ENCODE measurements at places on chromosomes 2 and 18.

DNA sequence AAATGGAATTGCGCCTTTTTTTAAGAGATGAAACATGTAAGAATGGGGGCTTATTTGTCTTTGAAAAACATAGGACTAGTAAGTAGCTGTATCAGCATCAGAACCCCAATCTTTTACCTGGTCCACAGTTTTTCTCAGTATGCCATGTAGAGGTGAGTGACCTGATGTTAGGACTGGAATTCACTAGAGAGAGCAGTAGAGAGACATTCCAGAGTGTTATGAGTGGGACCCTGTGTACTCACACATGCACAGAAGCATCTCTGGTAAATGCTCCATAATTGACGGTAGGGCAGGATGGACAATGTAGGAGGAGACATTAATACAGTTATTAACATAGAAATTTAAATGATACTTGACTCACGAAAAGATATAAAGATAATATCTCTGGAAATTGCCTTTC lies 1.4 kb upstream of the GALNT13 start:
- no peak for DNase-seq

DNA sequence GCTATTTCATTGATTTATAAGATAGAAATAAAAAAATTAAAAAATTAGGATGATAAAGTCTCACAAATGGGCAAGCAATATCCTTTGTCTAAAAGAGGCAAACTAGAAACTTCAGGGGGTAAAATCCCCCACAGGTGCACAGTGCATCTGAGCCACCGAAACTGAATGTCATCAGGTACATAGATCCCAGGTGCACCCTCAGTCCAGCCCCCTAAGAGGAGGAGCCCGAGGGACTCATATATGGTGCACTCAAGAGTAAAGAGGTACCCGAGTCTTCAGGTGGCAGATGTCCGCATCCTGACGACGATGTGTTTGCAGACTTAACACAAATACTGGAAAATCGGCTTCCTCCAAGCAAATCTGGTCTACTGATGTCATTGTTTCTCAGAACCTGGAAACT lies 11.3 kb downstream of the QPCT start:
- no peak for DNase-seq

GRCh38 chr18:39862341-39862740 lies 2092.7 kb upstream of the PIK3C3 start:
- peak; percentile 62 for DNase-seq

- peak; percentile 26 for DNase-seq
Observed at GRCh38 chr2:194004590-194005206, 1652.3 kb upstream of the SLC39A10 start.

GRCh38 chr2:151040039-151040438 lies 221.6 kb downstream of the RBM43 start:
- peak; percentile 60 for DNase-seq

- DNase-seq = peak; percentile 68
Observed at GRCh38 chr2:119544075-119544938, at the start of gene CFAP221. Gene CFAP221 (plus strand): TSS chr2:119544449. CDS start chr2:119546132, 1,683 bp downstream.

GRCh38 chr2:3272761-3273160 lies 104.9 kb downstream of the EIPR1 start:
- DNase-seq = no peak

DNA sequence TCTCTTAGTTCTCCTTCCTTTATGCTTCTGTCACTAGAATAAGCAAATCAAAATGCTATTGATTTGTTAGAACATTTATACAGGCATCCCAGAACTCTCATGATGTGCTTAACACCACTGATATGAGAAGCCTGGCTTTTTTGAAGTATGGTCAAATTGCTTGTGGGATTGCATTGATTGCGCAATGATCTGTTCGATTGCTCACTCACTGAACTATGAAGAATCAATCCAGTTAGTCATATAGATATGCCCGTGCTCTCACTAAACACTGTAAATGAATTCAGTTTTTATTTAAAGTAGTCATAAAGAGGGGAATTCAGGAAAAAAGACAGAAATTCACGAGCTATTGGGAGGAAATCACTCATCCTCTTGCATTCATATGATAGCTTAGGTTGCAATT lies 1237.8 kb downstream of the SUCLG1 start:
- DNase-seq = peak; percentile 12

GRCh38 chr2:10584843-10585475 lies 104.8 kb downstream of the NOL10 start:
- DNase-seq = peak; percentile 83

- DNase-seq = no peak
Observed at GRCh38 chr18:12694032-12694431, 8.5 kb downstream of the CEP76 start.

DNA sequence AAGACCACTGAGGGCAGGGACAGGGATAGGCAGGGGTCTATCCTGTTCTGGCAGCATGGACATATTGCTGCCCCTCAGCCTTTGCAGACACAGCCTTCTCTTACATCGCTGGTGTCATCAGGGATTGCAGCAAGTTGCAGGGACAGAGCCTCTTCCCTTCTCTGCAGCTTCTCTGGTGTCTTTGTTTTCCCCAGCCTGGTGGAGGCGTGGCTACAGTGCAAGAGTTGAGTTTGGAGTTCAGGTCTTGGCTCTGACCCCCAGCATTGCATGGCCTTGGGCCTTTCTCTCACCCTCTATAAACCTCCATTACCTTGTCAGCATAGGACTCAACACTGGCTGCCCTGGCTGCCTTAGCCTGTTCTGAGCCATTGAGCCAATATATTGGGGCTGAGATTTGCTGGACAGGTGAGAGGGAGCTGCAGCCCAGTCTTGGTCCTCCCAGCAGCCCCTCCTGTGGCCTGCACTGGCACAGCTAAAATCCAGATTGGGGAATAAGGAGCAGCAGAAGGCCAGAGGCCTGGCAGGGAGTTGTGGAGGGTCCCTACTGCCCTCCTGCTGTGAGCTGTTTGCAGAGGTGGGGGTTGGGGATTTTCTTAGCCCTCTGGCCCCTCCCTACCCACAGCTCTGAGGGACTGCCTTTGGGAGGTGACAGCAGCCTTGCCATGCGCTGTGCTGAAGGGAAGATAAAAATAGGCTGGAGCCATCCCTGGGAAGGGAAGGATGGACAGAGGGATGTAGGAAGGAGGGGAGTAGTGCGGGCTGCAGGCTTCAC lies 22.8 kb downstream of the EHD3 start:
- DNase-seq = no peak

GRCh38 chr2:216320852-216321251 lies 51.4 kb downstream of the MARCHF4 start:
- no peak for DNase-seq

- DNase-seq = peak; percentile 25
Observed at GRCh38 chr2:35510636-35511035, 844.9 kb upstream of the CRIM1 start.

All from fibroblast of pulmonary artery (primary cell).